ENCODE measurements at places on chromosomes 12 and 14.

- no peak for DNase-seq
Observed at GRCh38 chr12:87991483-87991882, 37.7 kb downstream of the C12orf50 start.

DNA sequence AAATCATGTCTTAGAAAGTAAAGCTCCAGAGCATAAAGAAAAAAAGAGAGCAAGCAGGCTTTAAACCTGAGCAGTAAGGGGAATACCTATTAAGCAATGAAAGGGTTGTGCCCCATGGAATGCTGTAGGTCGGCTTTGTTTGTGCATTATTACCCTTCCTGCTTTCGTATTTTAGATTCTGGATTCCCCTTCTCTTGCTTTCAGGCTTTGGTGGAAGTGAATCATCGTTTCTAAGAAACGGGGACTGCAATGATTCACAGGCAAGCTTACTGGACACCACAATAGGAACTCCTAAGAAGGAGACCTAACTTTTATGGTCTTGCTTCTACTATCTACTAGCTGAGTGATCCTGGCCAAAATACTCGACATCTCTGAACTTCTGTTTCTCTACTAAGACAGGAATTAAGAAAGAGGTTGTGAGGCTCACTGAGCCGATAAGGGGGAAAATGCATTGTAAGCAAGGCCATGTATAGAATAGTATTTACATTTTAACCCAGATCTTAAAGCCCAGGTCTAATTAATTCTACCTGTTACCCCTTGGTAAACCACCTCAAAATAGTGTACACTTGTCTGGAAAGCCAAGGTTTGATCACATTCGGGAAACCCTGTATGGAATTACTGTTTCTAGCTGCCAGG, 1.2 kb upstream of the BMAL2 start:
- peak; percentile 8 for DNase-seq

- no peak for DNase-seq
Observed at GRCh38 chr14:53103636-53104340, 49.3 kb downstream of the DDHD1 start.

DNA sequence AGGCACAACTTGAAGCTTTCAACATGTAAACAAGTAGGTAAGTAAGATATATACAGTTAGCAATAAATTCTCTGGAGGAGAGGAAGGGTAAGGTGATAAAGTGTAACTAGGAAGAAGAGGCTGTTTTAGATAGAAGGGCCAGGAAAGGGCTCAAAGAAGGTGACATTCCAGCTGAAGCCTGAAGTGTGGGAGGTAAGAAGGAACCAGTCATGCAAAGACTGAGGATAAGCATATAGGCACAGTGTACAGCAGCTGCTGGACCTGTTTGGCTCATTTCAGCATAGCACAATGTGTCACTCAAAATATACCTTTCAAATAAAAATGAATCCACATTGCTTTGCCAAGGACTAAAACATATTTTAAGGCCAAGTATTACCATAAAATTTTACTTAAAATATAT, 28.6 kb upstream of the ARL1 start:
- no peak for DNase-seq

DNA sequence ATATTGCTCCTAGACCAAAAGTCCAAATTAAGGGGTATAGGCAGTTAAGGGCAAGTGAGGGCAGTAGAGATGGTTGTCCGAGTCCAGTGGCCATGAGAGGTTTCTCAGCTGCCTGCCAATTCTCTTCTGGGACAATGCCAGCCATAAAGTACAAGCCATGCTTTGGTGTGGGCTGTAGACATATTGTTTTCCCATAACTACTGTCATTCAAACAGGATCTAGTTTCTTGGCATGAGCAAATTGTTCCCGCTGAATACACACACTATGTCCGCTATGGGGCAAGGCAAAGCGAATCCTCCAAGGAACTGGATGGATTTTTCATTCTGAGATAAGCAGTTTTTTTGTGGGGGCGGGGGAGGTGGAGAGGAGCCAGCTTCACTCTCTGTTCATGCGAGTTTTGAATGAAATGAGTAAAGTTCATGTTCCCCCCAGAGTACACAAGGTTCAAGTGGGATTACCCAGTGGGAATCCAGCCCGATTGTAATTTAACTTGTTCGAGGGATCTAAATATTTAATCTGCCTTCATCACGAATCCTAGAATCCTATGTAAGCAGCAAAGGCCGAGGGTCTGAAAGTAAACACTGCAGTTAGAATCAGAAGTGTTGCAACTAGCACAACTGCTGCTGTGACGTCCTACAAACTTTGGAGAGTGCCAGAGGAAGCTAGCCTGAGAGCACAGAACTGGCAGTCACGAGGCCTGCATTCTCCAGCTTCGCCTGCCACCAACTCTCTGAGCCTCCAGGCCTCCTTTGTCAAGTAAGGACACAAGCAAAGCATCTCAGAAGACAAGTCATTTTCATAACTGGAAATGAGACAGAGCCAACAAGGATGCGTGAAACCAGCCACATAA, 137.0 kb downstream of the CRADD start:
- no peak for DNase-seq

DNA sequence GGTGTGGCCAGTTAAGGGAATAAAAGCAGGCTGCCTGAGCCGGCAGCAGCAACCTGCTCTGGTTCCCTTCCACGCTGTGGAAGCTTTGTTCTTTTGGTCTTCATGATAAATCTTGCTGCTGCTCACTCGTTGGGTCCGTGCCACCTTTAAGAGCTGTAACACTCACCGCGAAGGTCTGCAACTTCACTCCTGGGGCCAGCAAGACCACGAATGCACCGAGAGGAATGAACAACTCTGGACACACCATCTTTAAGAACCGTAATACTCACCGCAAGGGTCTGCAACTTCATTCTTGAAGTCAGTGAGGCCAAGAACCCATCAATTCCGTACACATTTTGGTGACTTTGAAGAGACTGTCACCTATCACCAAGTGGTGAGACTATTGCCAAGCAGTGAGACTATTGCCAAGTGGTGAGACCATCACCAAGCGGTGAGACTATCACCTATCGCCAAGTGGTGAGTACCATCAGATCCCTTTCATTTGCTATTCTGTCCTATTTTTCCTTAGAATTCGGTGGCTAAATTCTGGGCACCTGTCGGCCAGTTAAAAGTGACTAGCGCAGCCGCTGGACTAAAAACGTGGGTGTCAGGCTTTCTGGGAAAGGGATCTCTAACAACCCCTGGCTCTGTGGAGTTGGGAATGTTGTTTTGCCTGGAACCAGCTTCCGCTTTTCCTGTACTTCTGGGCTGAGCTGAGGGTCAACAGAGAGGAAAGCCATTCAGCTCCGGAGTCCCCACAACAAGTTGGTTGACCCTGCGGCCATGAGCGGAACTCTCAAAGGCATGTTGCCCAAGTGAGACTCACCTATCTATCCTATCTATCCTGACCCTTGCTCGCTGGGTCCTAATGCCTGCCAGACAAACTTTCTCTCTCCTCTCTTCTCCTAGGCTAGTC, at the start of gene DHRS2:
Gene DHRS2 (plus strand): TSS at position 48 of the 895 bp plus-strand sequence. CDS start 2,501 bp downstream, outside the sequence.
- no peak for DNase-seq

- DNase-seq = no peak
Observed at GRCh38 chr12:123038966-123039365, 58.5 kb downstream of the ARL6IP4 start.

GRCh38 chr12:50862316-50862715, 19.6 kb downstream of the TMPRSS12 start:
- no peak for DNase-seq

DNA sequence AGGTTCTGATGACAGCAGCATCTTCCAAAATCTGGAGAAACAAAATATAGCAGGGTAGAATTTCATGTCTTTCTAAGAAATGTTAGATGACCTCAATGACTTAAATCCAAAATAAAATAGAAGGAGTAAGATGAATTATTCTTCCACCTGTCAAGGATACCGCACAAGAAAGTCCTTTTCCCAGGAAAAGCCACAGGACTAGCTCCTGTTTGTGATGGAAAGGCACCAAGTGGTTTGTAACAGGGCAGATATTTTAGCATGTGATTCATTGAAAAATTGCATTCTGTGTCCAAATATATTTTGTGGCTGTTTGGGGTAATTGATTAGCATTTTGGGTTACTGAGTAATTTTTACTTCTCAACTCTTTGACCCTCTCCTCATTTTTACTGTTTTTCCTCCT, 2.7 kb downstream of the CD163L1 start:
- no peak for DNase-seq

- no peak for DNase-seq
Observed at GRCh38 chr12:12872934-12873275, 18.5 kb upstream of the GPRC5A start.

GRCh38 chr12:92010853-92011701, 134.6 kb downstream of the BTG1 start:
- DNase-seq = no peak

GRCh38 chr14:81311141-81311540, 89.0 kb downstream of the STON2 start:
- no peak for DNase-seq

GRCh38 chr14:103362780-103363179, 22.4 kb upstream of the MARK3 start:
- DNase-seq = no peak

- DNase-seq = no peak
Observed at GRCh38 chr14:77322250-77322902, 1.5 kb downstream of the GSTZ1 start.

- DNase-seq = no peak
Observed at GRCh38 chr14:89566644-89567415, 149.8 kb upstream of the FOXN3 start.

All from activated CD4-positive, alpha-beta T cell treated with anti-CD3 and anti-CD28 coated beads, Interleukin-2, amount 50 U/mL, for 48 hours (primary cell).